Neural progenitor cell (in vitro differentiated cells): ENCODE measurements at places on chromosomes 6 and 20.

DNA sequence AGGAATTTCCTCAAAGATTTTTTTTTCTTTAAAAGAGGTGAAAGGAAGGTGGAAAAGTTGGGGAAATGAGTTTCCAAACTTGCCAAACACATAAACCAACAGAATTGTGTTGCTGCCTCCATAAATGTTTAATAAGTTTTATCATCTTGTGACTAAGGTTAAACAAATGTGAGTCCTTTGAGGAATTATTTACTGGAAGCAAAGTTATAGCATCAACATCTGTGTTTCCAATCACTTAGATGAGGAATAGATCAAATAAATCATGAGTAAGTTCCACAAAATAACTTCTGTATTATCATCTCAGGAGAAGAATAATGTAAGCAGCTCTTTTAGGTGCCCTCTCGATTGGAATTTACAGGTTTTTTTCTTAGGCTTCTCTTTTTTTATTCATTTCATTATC, 20.5 kb downstream of the TSHZ2 start:
- DNase-seq: no peak

DNA sequence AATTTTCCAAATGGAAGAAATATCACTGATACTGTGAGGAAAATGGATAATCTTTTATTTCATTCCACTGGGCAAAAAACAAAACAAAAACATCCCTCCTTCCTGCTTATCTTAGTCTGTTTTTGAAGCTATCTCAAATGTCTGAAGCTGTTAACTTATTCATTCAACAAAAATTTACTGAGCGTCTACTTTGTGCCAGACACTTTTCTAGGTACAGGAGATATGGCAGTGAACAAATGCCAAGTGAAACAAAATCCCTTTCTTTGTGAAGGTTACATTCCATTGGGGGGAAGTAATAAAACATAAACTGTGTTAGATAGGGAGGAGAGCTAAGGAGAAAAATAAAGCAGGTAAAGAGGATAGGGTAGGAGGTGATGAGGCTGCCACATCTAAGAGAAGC, 47.5 kb downstream of the TNFRSF21 start:
- DNase-seq: no peak

- DNase-seq: no peak
Observed at GRCh38 chr20:25038103-25038410, 19.9 kb downstream of the ACSS1 start.

- DNase-seq: no peak
Observed at GRCh38 chr6:142958343-142958742, 13.4 kb upstream of the HIVEP2 start.

GRCh38 chr6:169887529-169888140, 136.2 kb downstream of the ERMARD start:
- no peak for DNase-seq

- no peak for DNase-seq
Observed at GRCh38 chr20:40702504-40702903, 13.5 kb upstream of the MAFB start.

DNA sequence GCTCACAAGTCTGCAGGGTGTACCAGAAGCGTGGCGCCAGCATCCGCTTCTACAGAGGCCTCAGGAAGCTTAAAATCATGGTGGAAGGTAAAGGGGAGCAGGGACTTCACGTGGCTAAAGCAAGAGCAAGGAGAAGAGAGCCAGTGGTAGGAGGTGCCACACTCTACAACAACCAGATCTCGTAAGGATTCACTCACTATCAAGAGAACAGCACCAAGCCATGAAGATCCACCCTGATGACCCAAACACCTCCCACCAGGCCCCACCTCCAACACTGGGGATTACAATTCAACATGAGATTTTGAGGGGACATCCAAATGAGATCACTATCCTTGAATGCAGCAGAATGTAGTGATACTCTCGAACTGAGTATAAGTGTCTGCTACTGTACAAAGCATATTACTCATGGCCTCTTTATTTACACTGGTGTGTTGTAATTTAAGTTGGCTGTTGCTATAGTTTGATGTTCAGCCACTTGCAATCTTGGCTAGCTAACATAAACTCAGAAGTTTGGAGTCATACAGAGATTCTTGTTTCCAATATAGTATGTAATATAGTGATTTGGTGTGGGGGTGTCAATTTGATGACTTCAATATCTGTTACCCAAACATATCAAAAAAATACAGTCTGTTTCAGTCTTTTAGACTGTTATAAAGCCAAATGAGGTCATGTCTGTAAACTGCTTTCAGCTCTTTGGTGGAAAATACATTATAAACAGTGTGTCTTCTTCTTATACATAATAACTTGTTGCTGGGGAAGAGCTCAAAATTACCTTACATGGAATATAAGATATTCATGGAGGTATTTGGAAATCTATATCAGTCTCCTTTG, 39.4 kb upstream of the MYLIP start:
- DNase-seq: no peak
